ENCODE measurements at places on chromosomes 1 and 21.
A peak's percentile ranks its signal among the peaks of the same experiment; 100 is the strongest.

DNA sequence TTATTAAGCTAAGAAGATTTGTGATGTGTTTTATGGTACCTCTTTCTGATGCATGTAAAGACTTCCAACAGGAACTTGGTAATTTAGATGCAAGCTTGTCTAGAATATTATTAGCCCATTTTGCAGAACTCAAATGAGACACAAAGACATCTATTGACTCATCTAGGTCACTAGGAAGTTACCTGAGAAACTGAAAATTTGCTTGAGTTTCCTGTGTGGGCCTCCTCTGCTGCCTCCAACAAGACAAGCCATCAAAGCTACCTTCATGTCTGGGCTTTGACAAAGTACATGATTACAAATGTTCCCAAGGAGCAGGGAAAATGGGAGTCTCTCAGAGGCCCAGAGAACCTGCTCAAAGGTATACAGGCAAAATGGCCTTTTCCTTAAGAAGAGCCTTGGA is 5.6 kb downstream of the RUNX1 start:
- no peak for DNase-seq

GRCh38 chr1:66757722-66758240 is 5.5 kb downstream of the DYNLT5 start:
- no peak for DNase-seq

DNA sequence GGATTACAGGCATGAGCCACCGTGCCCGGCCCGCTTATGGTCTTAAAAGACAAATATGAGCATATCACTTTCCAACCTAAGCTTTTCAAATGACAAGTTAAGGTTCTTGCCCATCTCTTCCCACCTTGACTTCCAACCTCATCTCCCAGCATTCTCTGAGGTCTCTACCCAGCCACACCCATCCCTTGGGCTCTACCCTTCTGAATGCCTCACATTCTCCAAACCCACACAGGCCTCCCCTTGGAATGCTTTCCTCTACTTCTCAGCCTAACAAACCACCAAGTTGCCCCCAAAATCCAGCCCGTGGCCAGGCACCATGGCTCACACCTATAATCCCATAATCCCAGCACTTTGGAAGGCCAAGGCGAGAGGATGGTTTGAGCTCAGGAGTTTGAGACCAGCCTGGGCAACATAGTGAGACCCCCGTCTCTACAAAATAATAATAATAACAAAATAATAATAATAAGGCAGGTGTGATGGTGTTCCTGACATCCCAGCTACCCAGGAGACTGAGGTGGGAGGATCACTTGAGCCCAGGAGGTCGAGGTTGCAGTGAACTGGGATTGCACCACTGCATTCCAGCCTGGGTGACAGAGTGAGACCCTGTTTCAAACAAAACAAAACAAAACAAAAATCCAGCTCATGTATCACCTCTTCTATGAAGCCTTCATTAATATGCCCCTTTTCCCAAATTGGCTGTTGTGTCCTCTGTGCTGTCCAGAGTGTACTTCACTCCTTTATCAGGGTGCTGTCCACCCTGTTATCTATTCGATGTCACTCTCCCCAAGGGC is 11.2 kb downstream of the DCST2 start:
- DNase-seq: no peak

- no peak for DNase-seq
Measured at GRCh38 chr1:56065729-56066128, 513.6 kb downstream of the PLPP3 start.

GRCh38 chr1:156086256-156086662 is 4.0 kb upstream of the MEX3A start:
- DNase-seq: no peak

DNA sequence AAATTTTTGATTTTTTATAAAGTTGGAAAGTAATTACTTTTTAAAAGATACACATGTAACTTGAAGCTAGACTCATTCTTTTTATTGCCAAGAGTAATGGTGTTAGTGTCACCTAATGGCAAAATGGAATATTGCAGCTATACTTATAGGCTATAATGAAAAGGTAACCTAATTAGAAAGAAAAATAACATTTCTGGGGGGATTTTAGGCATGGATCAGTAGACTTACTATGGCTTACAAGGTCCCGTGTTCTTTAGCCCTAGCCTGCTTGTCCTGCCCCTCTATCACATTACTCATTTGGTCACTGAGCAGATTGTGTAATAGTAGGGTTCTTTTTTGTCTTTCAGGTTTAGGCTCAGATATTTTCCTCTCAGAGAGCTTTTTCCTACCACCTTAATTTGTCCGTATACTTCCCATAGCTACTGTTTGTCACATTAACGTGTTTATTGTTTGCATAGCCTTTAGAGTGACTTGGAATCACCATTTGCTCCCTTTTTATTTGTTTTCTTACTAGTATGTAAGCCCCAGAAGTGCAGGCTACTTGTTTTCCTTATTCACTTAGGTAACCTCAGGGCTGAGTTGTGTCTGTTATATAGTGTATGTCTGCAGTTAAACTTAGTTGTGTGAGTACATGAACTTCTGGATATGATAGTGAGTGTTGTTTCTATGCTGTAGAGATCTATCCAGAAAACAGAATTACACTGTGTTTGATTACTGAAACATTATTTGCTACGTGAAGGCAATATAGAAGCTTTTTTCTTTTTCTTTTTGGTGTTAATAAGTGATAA is 58.7 kb downstream of the RABGAP1L start:
- no peak for DNase-seq

DNA sequence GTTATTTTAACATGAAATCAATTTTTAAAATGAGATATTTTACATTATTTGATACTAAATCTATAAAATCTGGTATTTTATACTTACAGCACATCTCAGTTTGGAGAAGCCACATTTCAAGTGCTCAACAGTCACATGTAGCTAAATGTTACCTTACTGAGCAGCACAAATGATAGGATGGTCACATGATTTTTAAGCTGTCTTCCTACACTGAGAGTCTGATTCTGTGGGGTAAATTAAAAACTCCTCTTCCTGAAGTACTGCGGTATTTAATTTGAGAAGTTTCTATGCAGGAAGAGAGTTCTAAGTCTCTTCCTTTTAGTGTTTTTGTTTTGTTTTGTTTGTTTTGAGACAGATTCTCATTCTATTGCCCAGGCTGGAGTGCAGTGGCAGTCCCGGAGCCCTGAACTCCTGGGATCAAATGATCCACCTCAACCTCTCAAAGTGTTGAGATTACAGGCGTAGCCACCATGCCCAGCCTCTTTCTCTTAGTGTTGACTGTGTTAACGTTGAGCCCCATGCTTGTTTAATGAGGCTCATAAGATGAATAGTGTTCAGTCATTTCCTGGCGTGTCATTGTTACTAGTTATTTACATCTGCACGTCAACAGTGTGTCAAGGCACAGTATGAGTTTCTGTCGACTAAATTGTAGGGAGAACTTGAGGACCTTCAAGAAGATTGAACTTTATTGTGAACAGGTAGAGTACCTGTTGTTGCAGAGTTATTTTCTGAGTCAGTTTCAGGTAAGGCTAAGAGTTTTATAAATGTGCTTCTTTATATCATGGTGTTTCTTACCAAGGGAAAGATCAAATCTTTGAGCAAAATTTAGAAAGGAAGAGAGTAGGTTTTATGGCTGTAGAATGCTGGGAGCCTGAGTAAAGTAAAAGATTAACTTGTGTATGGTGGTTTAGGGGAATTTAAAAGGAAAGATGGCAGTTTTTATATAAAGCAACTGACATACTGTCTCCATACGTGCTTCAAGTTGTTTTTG is 3.3 kb downstream of the CNST start:
- no peak for DNase-seq

- DNase-seq: no peak
Measured at GRCh38 chr1:81358151-81358550, 442.6 kb upstream of the ADGRL2 start.

DNA sequence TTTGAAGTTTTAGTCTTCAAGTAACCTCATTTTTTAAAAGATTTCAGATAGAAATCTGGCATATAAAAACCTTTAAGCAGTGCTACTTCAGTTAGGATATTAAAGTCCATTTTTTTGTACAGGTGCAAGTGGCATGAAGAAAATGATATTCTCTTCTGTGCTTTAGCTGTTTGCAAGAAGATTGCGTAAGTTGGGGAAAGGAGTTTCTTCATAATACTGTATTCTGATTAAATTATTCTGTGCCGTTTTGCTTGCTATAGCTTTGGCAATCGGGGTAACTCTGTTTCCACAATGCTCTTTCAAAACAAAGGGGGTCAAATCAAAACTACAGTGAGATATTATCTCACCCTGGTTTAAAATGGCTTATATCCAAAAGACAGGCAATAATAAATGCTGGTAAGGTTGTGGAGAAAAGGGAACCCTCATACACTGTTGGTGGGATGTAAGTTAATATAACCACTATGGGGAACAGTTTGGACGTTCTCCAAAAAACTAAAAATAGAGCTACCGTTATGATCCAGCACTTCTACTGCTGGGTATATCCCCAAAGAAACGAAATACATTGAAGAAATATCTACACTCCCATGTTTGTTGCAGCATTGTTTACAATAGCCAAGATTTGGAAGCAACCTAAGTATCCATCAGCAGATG is 27.1 kb downstream of the MAEL start:
- DNase-seq: no peak

DNA sequence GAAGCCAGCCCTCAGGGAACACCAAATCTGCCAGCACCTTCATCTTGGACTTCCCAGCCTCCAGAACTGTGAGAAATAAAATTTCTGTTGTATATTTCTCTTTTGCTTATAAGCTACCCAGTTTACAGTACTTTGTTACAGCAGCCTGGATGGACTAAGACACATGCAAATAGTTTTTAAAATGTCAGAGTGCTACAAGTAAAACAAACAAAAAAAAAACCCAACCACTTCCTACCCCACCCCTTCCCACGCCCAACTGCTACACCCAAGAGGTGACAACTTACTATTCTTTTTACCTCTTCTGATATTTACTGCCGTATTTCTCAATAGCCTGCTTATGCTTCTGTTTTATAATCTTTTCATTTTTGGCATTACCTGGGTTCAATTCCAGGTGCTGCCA is 8.6 kb upstream of the SPSB1 start:
- no peak for DNase-seq

DNA sequence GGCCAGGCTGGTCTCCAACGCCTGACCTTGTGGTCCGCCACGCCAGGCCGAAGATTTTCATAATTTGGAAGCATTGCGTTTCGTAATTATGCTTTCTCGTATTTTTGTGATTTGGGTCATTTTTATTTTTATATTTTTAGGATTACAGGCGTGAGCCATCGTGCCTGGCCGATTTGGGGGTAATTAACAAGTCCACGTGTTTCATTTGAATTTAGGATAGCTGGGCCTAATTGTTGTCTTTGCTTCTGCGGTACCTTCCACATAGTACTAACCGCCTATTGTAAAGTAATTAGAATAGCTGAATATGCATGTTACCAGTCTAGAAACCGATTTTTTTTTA is 1.0 kb downstream of the RCC1 start:
- DNase-seq: no peak

DNA sequence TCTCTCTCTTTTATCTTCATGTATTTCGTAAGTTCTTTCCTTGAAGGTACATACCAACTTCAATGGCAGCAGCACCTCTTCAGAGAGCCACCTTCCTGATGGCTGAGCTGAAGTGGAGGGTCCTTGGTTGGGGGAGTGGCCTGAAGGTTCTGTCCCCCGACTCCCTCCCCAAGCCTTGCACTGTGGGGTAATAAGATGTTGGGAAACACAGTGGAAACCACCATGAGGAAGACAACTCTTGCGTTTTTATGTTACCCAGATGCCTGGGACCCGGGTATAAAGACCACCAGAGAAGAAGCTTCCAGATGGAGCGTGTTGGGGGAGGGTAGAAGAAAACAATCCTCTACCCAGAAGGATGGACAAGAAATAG is 794 bp downstream of the KRTAP12-3 start:
- no peak for DNase-seq

- peak; percentile 66 for DNase-seq
Measured at GRCh38 chr1:152459596-152460528, 45.8 kb upstream of the CRNN start.

- no peak for DNase-seq
Measured at GRCh38 chr1:35511305-35511704, 45.9 kb downstream of the KIAA0319L start.

GRCh38 chr1:21237446-21238088 is 52.7 kb downstream of the ECE1 start:
- no peak for DNase-seq

- DNase-seq: no peak
Measured at GRCh38 chr1:41431490-41432350, 52.8 kb downstream of the EDN2 start.

DNA sequence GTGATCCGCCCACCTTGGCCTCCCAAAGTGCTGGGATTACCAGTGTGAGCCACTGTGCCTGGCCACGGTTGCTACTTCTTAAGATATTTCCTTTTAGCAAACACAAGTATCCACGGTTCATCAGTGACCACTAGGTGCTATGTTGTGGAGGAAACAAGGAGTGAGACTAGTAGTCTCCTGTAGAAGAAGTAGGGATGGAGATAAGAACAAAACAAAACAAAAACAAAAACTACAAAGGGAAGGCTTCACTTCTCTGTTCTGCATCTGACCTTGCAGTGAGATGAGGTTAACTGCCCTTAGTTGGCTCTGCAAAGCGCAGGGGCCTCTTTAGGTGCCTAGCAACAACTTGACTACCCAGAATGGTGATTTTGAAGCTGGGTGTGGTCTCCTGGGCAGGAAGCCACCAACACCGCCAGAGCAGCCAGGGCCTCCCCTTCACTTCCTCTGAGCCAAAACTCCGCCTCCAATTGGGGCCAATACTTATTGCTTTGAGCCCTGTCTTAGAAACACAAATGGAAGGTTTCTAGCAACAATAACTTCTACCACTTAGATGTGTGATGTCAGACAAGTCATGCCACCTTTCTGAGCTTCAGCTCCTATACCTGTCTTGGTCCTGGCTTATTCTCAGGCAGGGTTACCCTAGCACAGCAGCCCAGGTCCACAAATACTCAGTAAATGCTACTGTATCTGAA is 12.8 kb upstream of the CDC42 start:
- DNase-seq: peak; percentile 77

- DNase-seq: no peak
Measured at GRCh38 chr1:119721896-119722295, 10.2 kb downstream of the PHGDH start.

- no peak for DNase-seq
Measured at GRCh38 chr1:164767752-164768402, 208.9 kb downstream of the PBX1 start.

DNA sequence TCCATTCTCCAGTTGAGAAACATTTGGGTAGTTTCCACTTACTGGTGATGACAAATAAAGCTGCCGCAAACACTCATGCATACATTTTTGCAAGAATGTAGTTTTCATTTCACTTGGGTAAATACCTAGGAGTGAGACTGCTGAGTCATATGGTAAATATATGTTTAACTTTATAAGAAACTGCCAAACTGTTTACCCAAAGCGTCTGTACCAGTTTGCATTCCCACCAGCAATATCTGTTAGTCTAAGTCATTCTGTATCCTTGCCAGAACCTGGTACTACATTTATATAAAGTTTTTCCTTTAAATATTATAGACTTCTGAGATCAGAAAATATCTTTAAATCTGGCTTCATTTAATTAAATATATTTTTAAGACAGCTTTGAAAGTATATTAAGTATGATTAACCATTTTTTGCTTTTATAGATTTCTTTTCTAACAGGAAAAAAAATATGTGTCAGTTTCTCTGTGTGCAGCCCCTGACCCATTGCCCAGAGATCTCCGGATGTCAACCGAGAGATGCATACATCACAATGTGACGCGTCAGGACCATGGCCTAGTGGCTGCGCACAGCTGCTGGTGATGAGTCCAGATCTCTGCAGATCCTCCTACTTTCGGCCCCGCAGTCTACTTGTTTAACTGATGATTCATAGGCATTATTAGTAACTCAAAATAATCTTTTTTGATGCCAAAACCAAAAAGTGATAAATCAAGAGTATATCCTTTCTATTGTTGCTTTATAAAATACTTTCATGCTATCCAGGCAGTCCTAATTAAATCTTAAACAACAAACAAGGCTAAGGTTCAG is 227.1 kb upstream of the MAP1LC3C start:
- DNase-seq: no peak

All from activated CD4-positive, alpha-beta T cell treated with anti-CD3 and anti-CD28 coated beads, Interleukin-2, amount 50 U/mL, for 4 hours (primary cell).